ENCODE measurements at places on chromosomes 13 and 19.

GRCh38 chr19:50050406-50051227, 24.8 kb downstream of the ZNF473 start:
- peak; percentile 95 for DNase-seq

GRCh38 chr13:29543230-29544215, 52.0 kb downstream of the SLC7A1 start:
- DNase-seq = no peak

DNA sequence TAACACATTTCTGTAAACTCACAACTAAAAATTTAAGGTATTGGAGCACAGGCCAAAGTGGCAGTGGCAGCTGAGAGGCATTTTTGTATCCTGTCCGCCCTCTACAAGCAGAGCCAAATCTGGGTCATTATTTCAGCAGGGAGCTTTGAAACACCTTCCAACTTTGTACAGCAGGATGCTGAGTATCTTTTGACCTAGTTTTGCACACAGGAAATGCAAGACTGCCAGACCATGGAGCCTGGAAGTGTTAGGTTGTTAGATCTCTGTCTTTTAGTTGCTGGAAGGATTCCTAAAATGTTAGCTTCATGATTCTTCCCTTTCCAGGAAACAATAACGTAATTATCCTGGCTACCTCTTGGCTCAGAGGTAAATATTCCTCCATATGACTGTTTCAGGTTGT, 148.6 kb upstream of the ATXN8OS start:
- DNase-seq = no peak

GRCh38 chr13:38602266-38602665, 84.6 kb upstream of the FREM2 start:
- DNase-seq = no peak

GRCh38 chr19:16571822-16572331, 338 bp downstream of the SLC35E1 start:
- peak; percentile 47 for DNase-seq

DNA sequence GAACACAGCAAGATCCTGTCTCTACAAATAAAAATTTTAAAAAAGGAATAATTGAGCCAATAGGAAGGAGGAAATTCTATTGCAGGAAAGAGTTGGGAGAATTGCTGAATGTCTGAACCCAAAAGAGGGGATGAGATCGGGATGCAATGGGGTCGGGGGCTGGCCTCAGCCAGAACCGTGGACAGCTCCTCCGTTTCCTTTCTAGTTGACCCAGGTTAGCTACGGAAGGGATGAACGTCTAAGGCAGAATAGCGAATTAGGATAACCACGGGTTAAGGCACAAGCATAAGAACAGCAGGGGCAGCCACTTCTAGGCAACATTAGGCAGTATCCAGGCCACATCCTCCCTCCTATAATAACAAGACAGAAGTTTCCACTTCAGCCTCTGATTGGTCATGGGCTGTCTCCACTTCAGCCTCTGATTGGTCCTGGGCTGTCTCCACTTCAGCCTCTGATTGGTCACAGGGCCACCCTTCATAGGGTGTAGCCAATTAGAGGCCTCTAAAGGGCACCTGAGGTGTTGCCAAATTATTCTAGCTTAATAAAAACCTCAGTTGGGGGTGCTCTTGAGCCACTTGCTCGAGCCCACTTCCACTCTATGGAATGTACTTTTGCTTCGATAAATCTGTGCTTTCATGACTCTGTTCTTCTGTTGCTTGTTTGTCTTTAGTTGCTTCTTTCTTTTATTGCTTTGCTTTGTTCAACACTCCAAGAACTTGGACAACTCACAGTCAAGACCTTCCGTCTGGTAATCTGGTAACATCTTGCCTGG, 24.9 kb upstream of the TPM4 start:
- peak; percentile 44 for DNase-seq

- DNase-seq = no peak
Measured at GRCh38 chr13:42815681-42816080, 34.3 kb downstream of the FAM216B start.

GRCh38 chr19:35869327-35870123, 1.2 kb downstream of the APLP1 start:
- peak; percentile 81 for DNase-seq

DNA sequence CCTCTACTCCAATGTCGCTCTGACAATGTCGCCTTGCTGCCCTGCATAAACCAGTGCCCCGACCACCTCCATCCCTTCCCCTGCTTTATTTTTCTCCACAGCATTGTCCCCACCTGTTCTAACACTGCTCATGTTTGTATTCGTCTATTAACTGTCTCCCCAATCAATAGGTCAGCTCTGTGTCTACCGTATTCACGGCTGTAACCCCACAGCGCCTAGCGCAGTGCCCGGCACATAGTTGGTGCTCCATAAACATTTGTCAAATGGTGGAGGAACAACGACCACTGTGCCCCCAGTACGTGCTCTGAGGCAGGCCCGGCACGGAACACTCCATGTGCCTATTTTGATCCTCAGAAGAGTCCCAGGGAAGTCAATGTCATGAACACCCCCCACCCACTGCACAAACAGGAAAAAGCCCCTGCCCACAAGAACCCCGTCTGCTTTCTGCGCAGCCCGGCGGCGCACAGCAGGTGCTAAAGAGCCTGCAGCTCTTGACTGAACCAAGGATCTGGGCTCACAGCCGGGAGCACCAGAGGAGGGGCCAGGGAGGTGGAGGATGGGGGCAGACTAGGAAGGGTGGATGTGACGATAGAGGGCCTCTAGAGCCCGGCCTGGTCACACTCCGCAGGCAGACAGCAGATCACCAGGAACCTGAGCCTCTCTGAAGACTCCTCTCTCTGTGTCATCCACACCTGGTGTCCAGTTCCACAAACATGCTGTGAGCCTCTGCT, 1.8 kb upstream of the CEACAM16 start:
- no peak for DNase-seq

- no peak for DNase-seq
Measured at GRCh38 chr13:73428137-73428536, 369.3 kb downstream of the KLF5 start.

DNA sequence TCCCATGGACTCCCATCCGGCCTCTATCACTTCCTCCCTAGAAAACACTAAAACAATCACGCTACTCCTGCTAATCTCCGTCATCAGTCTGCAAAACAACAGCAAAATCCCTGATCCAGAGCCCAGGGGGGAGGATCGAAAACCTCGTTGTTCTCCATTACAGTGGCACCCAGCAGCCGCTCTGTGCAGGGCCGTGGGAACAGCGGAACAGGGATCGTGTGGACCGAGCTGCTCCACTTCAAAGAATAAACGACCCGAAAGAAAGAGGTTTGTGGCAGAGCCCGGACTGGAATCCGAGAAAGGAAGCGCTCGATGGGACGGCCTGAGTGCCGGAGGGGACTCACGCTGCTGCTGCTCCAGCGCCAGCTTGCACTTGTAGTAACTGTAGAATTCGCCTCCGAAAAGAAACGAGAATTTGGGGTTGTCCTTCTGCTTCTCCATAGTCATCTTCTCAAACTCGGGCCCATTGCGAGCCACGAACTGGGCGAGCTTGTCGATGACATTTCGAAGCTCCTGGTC, 652 bp downstream of the CHERP start:
- no peak for DNase-seq

- no peak for DNase-seq
Measured at GRCh38 chr13:51405176-51405575, 47.7 kb downstream of the INTS6 start.

DNA sequence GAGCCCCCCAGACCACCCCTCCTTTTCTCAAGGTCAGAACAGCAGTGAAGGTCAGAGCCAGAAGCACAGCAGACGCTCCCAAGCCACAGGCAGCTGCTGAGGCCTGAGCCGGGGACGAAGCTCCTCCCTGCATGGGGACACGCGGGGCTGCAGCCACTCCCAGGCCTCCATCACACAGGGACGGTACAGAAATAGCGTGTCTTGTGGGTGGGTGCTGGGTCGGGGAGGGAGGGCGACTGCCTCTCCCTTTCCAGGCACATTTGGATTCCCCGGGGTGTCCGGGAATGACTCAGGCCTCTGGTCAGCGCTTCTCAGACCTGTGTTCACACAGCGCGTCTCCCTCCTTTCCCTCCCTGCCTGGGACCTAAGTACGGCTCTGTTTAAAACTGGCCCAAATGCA, 33.2 kb downstream of the RASA3 start:
- no peak for DNase-seq

- no peak for DNase-seq
Measured at GRCh38 chr13:73171271-73171682, 112.5 kb downstream of the KLF5 start.
